ENCODE measurements at places on chromosomes 11 and 22.
A peak's percentile ranks its signal among the peaks of the same experiment; 100 is the strongest.

DNA sequence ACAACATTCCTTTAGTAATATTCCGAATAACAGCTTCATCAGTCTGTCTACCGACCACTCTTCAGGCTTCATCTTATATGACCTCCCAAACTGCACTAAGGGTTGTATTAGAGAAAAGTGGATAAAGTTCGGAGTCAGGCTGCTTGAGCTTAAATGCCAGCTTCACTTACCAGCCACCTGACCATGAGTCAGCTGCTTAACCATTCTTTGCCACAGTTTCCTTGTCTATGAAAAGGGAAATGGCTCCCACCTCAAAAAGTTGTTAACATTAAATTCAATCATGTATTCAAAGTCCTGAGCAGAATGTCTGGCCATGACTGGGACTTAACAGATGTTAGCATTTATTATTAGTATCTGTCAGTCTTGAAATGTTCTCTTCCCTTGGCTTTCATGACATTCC is 20.9 kb downstream of the LIMK2 start:
- no peak for DNase-seq

DNA sequence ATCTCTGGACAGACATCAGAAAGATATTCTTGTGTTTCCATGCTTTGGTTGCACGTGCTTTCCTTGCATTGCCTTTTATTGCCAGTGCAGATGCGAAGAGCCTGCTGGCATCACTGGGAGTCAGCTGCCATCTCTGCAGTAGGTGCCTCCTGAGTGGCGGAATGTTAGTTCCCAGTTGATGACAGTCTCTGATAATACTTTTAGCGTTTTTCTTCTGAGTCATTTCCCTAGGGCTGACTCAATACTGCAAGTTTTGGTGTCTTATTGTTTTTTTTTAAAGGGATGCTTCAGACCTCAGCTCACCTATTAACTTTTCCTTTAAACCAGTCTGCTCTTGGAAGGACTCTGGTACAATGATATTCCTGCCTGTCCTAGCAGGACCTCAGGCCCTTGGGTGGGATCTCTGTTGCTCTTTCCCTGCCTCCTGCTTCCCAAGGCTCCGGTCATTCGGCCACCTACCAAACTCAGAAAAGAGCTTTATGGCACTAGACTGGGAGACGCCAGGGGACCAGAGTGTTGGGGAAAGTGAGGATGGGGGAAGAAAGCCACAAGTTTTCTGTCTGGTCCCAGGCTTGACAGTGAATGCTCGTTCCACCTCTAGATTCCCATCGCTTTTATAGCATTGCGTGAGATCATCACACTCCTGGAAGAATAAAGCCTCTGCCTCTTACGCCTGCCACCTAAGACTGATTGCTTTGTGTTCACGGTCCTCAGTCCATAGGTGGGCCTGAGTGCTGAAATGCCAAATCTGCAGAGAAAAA is 308.7 kb downstream of the DDX10 start:
- no peak for DNase-seq

GRCh38 chr11:117907276-117908108 is 21.7 kb downstream of the TMPRSS13 start:
- peak; percentile 27 for DNase-seq

DNA sequence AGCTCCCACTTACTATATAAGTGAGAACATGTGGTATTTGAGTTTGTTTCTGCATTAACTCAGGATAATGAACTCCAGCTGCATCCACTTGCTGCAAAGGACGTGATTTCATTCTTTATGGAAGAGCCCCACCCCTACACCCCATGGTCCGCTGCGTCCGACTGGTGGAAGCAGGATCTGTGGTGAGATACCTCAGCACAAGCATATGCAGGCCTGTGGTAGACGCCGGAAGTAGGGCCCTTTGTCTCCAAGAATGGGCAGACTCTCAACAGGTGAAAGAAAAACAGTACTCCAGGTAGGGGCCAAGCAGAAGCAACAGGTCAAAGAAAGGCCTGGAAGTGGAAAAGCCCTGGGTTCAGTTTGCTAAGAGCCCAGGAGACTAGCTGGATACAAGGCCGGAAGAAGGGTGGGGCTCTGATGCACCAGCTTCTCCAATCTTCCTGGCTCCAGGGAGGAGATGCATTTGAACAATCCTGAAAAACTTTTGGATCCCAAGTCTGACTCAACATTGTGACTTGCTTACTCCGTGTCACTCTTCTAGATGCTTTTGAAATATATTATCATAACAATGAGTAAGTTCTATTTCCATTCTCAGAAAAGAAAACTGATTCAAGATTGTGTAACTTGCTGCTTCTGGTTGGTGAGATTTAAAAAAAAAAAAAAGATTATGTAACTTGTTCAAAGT is 30.4 kb downstream of the NEAT1 start:
- no peak for DNase-seq

DNA sequence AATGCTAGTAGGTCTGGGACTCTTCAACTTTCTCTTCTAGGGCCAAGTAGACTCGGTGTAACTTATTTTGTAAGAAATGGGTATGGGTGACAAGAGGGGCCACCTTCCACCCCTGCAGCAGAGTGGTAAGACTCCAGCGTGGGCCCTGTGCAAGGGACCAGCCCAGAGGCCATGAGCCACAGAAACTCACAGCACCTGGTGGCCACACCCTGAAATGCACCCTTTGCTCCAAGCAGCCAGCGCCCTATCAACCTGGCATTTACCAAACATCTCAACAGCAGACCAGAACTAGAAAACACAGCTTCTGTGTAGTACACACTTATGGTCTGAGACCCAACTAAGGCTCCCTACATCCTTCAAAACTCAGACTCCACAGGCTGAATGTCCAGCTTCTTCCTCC is 5.7 kb downstream of the CDCA5 start:
- peak; percentile 44 for DNase-seq

GRCh38 chr11:28738549-28738948 is 630.4 kb downstream of the METTL15 start:
- DNase-seq: no peak

DNA sequence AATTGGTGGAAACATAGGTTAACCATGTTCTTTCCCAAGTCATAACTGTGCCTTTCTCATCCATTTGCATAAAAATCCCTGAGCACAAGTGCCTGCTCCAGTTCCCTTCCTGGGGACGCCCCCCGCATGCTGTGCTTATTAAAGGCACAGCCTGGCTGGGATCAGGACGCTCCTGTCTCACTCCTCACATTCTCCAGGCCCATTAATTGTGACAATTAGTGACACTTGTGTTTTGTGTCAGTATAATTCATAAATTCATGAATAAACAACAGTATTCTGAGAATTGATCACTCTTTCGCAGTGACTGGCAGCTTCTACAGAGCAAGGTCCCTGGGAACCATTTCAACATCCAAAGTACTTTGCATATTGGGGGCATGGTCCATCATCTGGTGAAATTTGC is 1354.4 kb downstream of the TBC1D22A start:
- no peak for DNase-seq

DNA sequence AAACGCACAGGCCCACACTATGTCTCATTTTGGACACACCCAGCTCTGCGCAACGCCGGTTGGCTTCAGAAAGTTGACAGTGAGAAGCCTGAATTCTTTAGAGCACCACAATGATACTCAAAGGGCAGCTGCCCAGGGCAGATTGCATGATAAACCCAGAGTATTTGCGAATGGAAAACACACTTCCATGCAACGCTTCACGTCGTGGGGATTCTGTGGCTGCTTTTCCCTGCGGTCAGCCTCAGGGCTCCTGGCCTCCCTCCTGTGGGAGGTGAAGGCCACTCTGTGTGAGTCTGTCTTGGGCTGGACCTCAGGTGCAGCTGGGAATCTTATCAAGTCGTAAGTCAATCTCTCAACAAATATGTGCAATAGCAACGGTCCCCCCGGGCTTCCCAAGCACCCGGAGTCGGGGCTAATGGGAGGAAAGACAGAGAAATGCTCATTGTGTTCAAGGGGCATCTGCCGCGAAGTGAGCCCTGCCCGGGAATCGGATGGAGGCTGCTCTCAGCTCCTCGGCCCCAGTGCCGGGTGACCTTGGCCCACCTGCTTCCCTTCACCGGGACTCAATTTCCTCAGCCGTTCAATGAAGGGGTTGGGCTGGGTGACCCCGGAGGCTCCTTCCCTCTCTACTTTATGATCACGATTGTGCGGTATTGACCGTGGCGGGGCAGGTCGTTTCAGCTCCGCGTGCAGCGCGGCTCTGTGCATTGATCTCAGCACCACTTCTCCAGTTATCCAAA is 623.6 kb downstream of the BRD1 start:
- no peak for DNase-seq

GRCh38 chr22:44019846-44020245 is 4.3 kb upstream of the PARVB start:
- DNase-seq: no peak

Data from stimulated activated CD8-positive, alpha-beta memory T cell treated with anti-CD3 and anti-CD28 coated beads, Interleukin-4, amount 100 ng/mL, for 1 hour (primary cell).